HS-27A (cell line): ENCODE measurements at places on chromosomes 5 and 9.
A peak's percentile ranks its signal among the peaks of the same experiment; 100 is the strongest.

DNA sequence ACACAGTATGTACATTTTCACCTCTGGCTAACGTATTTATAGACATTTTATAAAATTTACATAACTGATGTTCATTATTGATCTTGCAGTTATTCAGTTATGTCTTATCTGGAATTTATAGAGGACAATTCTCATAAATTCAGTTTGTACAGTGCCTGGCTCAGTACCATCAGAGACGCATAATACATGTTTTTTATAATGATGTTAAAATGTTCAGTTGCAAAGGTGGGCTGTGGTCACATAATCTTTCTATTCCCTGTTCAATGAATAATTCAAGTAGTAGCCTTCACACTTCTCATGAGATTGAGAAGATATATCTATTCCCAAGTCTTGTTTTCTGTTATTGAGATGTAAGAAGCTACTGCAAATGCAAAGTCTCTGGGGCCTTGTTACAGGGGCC is 393.1 kb upstream of the ARRDC3 start:
- no peak for DNase-seq

DNA sequence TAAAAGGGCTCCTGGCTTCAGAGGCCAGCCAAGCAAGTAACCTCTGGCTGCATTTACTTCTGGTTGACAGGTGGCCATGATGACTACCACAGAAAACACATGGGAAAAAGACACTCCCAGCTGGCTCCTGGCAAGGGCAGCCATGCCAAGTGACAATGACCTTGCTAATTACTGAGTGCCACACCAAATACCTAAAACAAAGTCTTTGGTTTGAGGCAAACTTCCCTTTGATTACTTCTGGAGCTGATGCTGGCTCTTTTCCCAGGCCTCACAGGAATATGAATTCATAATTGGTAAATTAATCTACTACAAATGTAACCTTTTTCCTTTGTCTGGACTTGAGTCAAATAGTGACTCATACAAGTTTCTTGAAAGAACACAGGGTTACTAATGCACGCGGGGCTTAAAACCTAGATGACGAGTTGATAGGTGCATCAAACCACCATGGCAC is 61.0 kb downstream of the LPAR1 start:
- peak; percentile 36 for DNase-seq

DNA sequence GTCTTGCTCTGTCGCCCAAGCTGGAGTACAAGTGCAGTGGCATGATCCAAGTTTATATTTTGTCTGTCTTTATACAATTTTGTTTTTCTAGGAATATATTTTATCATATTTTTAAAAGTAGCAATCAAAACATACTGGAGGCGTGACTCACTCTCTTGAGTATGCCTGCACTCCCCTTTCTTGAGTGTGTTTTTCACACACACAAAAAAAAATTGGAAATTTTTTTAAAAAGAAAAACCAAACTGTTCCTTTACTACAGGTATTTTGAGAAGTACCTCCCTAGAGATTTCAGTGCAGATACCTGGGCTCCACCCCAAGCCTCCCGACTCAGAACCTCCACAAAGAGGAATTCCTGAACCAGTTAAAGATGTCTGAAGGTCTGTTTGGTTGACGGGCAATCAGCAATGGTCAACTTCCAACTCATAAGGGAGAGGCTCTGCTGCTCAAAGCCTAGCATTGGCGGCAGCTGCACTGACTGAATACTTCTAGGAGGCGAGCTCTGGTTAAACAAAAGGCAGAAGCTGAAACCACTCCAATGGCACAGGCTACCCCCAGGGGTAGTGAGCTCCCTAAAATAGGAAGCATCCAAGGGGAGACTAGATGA is 27.4 kb downstream of the PDE6A start:
- no peak for DNase-seq

- DNase-seq = no peak
These were observed 256.2 kb downstream of the ZSWIM6 start for GRCh38 chr5:61588216-61588615.

DNA sequence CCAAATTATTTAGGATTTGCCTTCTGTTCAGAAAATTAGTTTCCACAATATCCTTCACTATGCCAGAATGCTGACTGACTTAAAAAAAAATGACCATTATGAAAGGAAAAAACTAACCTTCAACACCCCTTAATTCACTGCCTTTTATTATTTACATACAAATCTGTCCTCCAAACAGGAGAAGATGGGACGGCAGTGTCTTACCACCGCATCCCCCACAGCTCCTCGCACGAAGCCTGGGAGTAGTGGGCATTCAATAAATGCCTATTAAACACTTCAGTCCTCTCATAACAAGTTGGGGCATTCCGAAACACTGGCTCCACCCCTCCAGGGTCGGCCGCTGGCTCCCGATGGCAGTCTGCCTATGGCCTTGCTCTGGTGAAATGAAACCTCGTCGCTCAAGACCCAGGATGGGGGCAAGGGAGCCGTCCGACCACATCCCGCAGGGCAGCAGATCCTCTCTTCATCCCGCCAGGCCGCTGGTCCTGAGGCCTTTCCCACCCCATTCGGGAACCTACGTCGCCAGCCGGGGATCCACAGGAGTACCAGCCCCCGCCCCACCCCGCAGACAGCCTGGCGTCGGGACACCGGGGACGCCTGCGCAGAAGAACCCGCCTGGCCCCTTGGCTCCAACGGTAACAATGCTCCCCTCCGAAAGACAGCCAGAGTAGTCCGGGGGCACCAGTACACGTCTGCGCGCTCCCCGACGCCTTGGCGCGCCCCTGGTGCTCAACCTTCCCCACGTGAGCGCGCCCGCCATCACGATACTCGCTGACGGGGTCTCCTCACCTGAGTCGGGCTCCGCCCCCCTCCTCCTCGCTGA is 613 bp downstream of the ZBTB5 start:
- peak; percentile 73 for DNase-seq

DNA sequence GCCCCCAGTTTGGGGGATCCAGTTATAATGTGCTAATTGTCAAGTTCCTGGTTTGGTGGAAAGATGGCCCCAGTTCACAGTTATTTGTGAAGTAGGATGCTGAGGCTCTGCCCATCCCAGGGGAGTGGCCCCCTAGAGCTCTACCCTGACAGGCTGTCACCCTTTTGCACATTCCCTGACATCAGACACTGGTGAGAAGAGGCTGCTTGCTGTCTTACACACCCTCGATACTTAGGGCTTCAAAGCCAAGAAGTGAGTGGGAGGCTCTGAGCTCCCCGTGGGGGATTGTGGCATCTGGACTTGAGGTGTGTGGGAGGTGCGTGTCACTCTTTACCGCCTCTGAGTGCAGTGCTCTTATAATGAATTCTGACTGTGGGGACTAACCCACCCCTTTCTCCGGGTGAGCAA is 168.5 kb downstream of the DOCK2 start:
- DNase-seq = no peak

GRCh38 chr5:151547364-151547763 is 43.8 kb downstream of the FAT2 start:
- DNase-seq = no peak

DNA sequence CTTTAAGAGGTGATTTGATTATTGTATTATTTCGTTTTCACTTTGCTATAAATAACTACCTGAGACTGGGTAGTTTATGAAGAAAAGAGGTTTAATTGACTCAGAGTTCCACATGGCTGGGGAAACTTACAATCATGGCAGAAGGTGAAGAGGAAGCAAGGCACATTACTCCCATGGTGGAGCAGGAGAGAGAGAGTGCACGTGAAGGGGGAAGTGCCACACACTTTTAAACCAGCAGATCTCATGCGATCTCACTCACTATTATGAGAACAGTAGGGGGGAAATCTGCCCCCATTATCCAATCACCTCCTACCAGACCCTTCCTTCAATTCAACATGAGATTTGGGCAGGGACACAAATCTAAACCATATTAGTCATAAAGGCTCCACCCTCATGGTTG is 36.1 kb upstream of the NDFIP1 start:
- DNase-seq = no peak

GRCh38 chr5:154315196-154315595 is 124.7 kb downstream of the GALNT10 start:
- DNase-seq = no peak

DNA sequence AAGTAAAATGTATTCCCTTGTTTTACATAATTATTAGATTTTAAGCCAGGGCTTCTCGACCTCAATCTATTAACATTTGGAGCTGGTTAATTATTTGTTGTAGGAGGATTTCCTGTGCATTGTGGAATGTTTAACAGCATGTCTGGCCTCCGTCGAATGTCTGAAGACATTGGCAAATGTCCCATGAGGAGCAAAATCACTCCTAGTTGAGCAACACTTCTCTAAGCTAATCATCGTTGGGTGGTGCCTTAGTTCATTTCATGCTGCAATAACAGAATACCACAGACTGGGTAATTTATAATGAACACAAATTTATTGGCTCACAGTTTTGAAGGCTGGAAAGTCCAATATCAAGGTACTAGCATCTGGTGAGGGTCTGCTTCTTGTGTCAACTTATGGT is 13.4 kb upstream of the VPS13A start:
- no peak for DNase-seq

DNA sequence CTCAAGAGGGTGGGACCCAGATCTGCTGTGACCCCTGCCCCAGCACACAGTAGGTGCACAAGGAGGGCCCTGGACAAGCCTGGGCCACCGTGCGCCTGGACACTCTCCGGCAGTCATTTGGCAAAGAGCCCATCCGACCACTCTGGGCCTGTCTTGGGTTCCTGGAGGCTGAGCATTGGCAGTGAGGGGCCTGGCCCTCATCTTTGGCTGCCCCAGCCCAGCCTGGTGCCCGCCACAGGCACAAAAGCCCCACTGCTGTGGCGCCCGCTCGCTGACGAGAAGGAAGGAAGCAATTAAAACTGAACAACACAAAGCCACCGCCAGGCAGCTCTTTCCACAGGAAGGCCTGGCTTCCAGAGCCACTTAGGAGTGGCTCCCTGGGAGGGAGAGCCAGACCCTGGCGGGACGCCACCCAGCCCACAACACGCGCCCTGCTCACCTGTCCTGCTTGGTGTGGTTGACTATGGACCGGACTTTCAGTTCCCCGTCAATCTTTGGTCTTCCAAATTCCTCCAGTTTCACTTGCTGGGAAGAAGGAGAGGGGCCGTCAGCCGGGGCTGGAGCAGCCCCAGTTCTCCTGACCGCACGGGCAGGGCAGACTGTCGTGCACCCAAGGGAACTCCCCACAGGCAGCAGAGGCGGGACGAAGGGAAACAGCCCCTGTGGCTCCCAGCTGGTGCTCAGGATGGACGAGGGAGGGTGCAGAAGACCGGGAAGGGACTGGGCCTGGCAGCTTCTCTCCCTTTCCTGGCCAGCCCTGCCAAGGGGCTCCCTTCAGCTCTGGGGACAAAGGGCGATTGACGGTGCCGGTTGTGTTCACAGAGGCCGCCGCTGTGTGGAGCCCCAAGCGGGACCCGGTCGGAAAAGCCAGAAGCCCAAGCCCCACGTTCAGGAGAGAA is 50.9 kb upstream of the SARDH start:
- DNase-seq = no peak

DNA sequence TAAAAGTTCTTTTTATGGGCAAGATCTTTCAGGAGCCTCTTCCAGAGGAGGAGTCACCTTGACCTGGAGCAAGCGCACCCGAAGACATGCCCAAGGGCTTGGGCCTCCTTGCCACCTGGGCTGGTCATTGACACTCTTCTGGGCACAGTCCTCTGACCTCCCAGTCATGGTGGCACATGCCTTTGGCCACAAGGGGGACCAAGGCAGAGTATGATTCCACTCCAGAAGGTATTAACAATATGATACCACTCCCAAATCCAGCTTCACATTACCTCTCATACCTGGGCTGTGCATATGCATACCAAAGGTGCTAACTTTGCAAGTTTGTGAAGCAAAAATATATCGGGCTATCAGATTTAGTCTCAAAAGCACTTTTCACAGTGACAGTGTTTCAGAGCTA is 84.6 kb downstream of the MAST4 start:
- DNase-seq = no peak

DNA sequence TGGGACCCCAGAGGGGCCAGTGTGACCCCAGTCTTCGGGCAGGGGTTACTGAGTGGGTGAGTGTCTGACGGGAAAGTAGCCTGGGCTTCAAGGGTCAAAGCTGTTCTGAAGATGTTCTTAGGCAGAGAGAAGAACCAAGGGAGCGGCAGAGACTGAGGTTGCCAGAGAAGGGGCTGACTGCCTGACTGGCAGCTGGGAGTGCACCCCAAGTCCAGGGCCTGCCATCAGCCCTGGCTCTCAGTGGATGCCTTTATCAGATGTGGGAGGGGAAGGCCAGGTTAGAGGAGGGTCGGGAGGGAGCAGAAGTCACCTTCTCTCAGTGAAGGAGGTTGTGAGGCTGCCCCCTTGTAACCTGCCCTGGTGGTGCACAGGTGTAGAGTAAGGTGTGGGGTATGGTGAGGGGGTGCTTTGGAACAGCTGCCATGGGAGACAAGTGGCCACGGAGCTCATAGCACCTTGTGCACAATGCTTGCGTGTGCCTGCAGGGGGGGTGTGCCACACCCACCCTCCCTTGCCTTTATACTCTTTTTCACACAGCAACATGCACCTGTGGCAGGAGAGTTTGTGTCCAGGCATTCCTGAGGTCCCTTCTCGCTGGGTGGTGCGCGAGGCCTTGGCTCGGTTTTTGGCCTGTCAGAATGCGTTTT is 18.9 kb downstream of the RALGPS1 start:
- no peak for DNase-seq

DNA sequence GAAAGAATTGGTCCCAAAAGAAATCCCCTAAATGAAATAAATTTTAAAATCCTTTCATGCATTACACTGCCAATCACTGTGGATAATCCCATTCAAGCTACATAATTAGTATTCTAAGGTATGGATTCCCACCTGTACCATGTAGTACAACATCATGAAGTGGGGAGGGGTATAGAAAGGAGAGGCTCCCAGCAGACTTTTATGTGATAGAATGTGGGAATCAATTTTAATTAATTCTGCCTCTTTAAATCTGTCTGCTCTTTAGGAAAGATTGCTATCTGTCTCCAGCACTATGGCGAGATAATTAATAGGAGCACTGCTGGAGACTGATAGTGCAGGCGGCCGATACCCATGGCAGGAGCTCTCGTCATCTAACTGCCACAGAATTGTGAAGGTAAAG is 95.4 kb downstream of the CDH12 start:
- DNase-seq = no peak

DNA sequence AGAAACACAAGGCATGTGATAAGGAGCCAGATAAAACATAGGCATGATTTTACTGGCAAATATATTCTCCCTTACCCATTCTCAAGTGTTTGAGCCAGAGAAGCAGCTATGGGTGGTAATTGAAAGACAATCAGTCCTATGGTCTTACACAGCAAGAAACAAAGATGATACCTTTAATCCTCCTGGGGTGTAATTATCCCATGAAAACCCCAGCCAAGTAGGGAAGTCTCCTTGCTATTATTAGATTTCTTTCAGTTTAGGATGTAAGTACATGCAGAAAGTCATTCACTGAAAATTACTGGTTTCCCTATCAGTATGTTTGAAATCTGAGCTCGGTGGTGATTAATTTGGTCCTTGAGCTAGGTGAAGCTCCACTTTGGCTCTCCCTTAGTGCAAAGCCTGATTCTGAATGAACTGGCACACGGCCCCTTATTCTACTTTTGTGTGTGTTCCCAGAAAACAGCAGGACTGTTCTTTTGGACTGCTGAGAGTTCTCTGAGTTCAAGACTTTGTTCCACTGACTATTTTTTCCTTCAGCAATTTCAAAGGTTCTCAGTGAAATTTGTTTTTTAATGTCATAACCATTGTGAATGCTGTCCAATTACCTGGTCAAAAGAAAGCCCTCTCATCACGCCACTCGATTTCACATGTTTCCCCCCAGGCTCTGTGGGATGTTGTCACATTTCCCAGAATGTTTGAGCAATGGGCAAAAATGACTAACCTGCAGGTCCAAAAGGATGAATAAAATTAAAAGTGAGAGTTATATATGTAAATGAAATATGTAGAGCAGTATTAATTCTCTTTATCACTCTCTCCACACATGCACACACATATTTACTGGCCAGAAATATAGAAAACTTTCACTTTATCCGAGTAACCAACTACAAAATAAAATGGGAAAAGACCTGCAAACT is 343.0 kb downstream of the RAB3C start:
- no peak for DNase-seq

- DNase-seq = no peak
These were observed 16.8 kb downstream of the SLC46A2 start for GRCh38 chr9:112873773-112874405.
